Hematopoietic multipotent progenitor cell treated with erythropoietin and hydrocortisone succinate and interleukin-3 and kit ligand, for 17 days (in vitro differentiated cells): ENCODE measurements at places on chromosomes 16 and 17.

GRCh38 chr17:21019976-21020586 lies 22.7 kb downstream of the USP22 start:
- DNase-seq: peak; percentile 49

- DNase-seq: no peak
Observed at GRCh38 chr16:84600343-84601229, 17.3 kb downstream of the COTL1 start.

- DNase-seq: no peak
Observed at GRCh38 chr17:83150369-83151055, 71.1 kb downstream of the METRNL start.

DNA sequence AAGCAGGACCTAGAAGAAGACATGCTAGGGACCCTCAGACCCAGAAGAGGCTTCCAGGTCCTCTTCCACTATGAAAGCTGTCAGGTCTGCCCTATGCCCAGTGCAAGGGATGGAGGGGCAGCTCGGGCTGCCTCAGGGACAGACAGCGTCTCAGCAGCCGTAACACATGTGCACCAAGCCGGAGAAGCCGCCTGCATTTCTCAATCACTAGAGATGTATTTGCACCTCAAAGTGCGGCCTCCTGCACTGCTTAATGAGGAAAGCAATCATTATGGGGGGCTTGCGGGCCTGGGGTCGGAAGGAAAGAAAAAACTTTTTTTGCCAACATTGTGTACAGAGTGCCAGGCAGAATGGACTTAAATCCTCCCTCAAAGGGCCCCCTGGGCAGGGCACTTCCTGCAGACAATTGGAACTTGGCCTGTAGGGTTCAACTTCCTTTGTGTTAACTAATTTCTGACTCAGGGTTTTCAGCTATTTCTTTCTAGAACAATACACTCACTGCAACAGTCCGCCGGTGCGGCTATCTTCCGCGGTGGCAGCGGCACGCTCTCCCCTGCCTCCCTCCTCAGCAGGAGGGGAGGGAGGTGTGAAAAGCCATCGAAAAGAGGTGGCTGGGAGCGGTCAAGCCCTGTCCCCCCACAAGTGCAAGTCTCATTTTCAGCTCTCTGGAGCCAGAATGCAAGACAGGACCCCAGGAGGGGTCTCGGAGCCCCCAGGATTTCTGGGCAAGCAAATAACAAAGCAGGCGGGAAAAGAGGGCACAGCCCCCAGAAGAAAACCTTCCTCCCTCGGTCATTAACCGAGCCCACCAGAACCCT lies 101.2 kb downstream of the ZNF423 start:
- DNase-seq: no peak

GRCh38 chr17:45147581-45148182 lies 593 bp upstream of the HEXIM1 start:
- peak; percentile 96 for DNase-seq

DNA sequence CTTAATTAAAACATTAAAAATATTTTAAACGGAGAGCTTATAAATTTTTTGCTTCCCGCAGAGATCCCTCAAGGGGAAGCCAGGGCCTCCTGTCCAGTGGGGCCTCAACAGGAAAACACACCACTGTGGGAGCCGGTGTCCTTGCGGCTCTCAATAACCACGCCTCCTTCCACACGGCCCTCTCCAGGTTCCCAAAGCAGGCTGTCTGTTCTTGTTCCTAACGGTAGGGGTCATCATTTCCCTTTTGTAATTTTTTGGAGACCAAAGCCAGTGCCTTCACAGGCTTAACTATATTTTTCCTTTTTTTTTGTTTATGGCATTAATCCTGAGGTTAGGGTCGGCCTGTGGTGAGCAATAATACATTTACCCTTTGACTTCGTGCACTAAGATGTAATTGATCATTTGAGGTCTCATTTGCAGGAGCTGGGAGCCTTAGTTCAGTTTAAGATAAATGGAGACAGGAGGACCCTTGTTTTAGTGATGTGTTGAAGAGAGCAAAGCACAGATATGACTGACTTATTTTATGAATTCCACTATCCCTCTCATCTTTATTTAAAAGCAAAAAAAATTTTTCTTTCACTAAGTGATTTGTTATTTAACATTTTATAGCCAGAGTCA lies 77.5 kb upstream of the N4BP1 start:
- no peak for DNase-seq

DNA sequence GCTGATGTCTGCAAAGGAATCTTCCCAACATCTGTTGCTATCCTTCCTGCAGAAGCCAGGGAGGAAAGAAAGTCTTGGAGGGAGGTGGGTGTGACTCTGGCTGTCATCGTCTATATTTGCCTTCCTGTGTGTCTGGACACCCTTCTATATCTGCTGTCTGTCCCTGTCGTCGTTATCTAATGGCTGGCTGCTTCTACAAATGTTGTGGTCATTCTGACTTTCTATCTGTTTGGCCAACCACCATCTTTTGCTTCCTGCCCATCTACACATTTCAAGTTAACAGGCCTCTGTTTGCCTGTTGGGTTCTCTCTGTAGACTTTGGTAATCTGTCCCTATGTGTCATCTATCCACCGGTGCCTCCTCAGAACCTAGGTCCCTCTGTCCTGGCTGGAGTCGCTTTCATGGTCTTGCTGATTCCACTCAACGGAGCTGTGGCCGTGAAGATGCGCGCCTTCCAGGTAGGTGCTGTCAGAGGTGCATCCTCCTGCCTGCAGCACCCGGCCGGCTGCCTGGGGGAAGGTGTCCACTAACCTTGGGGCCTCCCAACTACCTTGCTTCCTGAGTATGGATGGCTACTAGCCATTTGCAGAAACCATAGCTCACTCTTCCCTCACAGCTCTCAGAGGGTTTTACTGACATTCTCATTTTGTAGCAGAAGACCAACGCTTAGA lies 30.2 kb downstream of the ABCC3 start:
- no peak for DNase-seq

DNA sequence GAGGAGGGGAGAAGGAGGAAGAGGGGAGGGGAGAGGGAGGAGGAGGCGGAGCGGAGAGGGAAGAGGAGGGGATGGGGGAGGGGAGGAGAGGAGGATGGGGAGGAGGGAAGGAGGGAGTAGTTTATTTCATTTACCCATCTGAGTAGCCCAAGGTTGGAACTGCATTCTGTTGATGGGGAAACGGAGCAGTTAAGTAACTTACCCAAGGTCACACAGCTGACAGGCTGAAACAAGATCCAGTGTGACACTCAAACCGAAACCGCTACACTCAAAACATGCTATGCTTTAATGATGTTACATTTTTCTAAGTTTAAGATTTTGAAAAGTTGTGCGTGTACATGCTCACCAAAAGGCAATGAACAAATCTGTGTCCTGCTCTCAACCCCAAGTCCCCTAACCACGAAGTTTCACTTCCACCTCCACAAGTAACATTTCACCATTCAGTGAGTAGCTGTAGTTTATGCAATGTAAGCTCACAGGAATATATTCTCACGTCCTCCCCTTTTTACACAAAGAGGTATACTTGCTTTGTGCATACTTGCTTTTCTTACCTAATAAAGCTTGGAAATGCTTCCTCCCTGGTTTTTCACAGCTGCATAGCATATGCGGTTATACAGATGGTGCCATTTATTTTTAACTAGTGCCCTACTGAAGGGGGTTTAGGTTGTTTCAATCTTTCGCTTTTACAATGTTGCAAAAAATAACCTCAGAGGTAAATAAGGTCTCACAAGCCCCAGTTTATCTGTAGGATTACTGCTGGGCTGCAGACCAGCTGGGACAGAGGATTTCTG lies 275.3 kb downstream of the PARN start:
- no peak for DNase-seq

- no peak for DNase-seq
Observed at GRCh38 chr17:3879591-3880417, 13.0 kb downstream of the CAMKK1 start.

DNA sequence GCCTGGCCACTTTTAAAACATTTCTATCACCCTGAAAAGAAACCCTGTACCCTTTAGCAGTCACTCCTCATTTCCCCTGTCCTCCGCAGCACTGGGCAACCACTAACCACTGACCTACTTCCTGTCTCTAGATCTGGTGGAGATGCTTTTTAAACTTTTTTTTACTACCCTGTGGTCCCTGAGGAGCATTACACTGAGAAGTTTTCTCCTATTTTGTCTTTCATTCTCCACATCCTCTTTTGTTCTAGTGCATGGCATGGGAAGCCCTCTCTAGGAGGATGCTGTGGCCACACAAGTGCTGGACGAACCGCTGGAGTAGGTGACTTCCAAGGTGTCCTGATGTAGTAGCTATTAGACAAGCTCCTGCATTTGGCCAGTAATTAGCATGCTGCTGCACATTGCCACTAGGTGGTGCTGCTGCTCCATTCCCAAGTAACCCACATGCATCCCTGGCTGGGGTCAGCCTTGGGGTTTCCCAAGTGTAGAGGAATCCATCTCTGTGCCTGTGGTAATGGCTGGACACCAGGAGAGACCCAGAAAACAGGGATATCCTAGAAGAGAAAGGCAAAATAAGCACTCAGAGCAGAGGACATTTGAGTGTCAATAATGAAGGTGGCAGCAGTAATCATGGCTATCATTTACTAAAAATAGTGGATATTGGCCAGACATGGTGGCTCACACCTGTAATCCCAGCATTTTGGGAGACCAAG lies 143.8 kb upstream of the CRHR1 start:
- peak; percentile 68 for DNase-seq

DNA sequence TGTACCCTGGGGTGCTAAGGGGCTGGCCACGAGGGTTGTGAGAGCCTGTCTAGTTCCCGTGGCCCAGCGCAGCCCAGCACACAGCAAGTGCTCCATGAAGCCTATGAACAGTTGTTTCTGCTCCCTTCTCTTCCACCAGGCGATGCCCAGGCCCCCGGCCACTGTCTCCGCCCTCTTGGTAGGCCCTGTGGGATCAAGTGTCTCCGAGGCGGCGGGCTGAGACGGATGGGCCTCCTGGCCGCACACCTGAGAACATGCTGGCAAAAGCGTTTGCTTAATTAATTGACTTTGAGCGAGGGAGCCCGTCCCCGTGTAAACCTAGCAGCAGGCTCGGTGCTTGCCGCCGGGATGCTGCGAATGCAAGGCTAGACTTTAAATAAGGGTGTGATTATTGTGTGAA lies 129.7 kb upstream of the GSE1 start:
- no peak for DNase-seq

GRCh38 chr17:78272181-78272913 lies 40.9 kb downstream of the TMEM235 start:
- DNase-seq: peak; percentile 22

- DNase-seq: no peak
Observed at GRCh38 chr16:80084614-80085013, 456.2 kb upstream of the DYNLRB2 start.

- no peak for DNase-seq
Observed at GRCh38 chr17:49450735-49451134, 36.1 kb upstream of the PHB1 start.

DNA sequence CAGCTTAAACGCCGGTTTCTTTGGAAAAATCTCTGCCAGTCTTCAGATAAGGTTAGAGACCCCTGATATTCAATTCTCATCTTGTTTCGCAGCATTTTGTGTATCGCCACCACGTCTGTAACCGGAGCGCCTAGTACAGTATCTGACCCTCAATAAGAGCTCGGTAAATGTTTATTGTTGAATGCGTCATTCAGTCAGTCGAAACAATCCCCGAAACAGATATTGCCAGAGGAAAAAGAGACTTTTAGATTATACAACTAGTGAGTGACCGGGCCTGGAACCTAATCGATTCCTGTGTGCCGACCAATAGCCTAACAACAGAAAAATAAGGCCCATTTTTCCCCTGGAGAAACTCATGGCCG lies 626 bp downstream of the PELP1 start:
- DNase-seq: no peak

DNA sequence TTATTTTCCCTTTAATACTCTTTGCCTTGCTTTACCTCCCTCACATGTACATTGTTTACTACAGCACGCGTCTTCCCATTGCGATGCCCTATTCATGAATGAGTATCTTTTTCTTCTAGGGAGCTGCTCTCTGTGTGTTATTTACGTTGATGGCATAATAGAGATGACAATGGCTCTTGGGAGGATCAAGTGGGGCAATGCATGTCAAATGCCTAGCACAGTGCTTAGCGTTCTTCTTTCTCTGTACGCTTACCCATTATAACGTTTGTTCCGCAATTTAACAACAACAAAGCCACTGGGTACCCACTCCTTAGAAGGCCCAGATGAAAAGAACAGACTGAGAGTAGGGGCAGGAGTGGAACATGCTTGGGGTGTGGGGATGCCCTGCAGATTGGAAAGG lies 271.6 kb upstream of the TNRC6C start:
- DNase-seq: no peak

GRCh38 chr16:75218256-75219076 lies at the start of gene CTRB1:
Gene CTRB1 (plus strand): TSS chr16:75218988. CDS start chr16:75219008, 20 bp downstream.
- DNase-seq: no peak

DNA sequence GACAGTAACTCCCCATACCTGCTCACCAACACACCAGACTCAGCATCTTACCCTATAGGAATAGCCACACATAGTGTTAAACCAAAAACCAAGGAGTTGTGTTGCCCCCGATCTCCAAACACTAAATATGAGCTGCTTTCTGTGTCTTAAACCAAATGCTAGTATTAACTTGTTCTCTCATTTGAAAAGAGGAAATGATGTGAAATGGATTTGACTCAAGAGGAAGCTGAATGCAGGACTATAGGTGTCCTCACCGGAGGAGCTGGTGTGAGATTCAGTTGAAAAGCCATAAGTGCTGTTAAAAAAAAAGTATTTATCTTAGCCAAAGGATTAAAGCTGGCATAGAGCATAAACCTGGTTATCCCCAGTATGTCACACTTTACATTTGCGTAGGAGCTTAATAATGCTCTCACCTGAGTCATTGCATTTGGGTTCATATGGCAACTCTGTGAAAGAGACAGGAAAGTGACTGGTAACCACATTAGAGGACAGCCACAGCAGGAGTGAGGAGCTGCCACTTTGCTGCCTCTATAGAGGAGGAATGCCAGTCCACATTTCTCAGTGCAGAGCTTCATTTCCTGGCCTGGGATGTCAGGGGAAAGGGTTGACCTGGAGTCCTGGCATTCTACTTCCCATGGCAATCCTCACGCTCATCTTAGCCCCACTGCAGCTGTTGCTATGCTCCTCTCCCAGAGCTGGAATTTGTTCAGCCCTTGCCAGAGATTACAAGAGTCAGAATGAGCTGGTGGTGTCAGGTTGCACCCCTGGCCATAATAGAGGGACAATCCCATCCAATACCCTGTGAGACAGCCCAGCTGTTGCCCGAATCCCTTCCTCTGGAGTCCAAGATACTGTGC lies 143.3 kb upstream of the ANKFN1 start:
- DNase-seq: no peak

DNA sequence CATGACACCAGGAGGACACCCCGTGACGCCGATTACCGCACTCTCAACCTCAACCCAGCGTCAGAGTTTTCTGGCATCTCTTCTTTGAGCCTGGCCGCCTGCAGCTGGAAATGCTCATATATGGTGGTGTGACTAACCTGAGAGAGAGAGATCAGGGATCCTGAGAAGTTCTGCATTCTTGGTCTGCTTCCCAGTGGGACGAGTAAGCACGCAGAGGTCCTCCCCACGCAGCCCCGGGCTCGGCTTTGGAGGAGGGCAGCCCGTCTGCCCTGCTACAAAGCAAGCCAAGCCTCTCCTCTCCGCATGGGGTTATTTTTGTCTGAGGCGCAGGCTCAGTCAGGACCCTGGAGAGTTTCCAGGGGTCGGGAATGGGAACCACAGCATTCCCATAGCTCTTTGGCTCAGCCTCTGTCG lies 16.5 kb downstream of the CRISPLD2 start:
- DNase-seq: no peak
